ENCODE measurements at places on chromosomes 5 and 9.
A peak's percentile ranks its signal among the peaks of the same experiment; 100 is the strongest.

- DNase-seq = no peak
Measured at GRCh38 chr5:92581690-92582089, 999.3 kb downstream of the NR2F1-AS1 start.

DNA sequence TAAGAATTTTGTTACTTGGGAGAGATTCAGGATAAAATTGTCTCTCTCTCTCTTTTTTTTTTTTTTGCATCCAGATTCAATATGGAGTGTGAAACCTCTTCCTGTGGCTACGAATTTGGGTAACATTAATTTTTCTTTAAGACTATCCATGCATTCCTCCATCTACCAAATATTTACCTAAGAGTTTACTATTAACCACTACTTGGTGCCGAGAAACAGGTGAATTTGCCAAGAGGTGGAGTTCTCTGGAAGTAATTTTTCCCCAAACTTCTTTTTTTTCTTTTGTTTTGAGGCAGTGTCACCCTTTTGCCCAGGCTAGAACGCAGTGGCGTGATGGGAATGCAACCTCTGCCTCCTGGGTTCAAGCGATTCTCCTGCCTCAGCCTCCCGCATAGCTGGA lies 206.3 kb upstream of the VLDLR start:
- DNase-seq = no peak

GRCh38 chr5:73844165-73844564 lies 218.2 kb downstream of the ARHGEF28 start:
- no peak for DNase-seq

DNA sequence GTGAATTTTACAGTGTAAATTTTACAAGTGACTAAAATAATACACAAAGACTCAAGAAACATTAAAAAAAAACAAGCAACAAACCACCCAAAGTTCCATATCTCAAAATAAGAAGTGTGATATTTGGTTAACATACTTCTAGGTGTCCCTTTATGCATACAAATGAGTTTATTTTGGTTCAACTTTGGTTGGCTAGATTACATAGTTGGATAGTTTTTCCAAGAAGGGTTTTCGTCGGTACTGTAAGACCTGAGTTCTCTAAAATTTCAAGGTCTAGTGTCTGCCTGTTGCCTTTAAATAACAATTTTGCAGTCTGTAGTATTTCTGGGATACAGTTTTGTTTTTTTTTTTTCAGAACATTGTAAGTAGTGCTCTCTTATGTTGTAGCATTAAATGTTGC lies 58.8 kb upstream of the JAK2 start:
- no peak for DNase-seq

DNA sequence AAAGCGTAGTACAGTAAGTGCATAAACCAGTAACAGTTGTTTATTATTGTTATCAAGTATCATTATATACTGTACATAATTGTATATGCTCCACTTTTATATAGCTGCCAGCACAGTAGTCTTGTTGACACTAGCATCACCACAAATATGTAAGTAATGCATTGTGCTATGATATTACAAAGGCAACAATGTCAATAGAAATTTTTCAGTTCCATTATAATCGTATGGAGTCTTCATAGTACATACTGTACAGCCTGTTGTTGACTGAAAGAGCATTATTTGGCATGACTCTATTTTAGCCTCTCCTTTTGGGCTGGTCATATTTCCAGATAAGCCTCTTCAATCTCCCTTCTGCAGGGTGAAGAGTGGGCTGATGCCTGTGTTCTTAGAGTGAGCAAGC lies 40.4 kb downstream of the CFAP95 start:
- no peak for DNase-seq

- DNase-seq = no peak
Measured at GRCh38 chr9:20570756-20571155, 51.5 kb downstream of the MLLT3 start.

DNA sequence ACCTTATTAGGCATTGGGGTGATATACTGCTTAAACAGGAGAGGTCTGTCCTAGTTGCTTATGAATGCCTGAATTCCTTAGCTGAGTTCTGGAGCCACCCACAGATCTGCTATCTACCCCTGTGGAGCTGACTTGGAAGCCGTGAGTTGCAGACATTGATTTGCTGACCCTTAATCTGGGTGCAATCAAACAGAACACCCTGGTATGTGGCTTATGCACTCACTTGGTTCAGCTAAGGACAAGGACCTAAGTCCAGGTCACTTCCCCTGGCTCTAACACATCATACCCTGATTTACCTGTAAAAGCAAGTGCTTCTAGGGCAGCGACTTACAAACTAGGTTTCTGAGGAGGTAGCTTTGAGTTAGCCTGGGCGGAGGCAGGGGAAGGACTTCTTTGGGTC lies 41.6 kb upstream of the TLR4 start:
- DNase-seq = no peak

- DNase-seq = no peak
Measured at GRCh38 chr5:38426986-38427950, 129.2 kb downstream of the LIFR start.

GRCh38 chr5:83721953-83722901 lies 1.6 kb upstream of the HAPLN1 start:
- peak; percentile 19 for DNase-seq

GRCh38 chr9:117302487-117302886 lies 112.4 kb downstream of the ASTN2 start:
- DNase-seq = no peak

- no peak for DNase-seq
Measured at GRCh38 chr5:169300468-169301385, at the start of gene SLIT3. TSS of gene SLIT3 (minus strand) at chr5:169301139. CDS start at chr5:169300709, 430 bp downstream.

- no peak for DNase-seq
Measured at GRCh38 chr5:141155540-141156374, 5.9 kb downstream of the PCDHB6 start.

DNA sequence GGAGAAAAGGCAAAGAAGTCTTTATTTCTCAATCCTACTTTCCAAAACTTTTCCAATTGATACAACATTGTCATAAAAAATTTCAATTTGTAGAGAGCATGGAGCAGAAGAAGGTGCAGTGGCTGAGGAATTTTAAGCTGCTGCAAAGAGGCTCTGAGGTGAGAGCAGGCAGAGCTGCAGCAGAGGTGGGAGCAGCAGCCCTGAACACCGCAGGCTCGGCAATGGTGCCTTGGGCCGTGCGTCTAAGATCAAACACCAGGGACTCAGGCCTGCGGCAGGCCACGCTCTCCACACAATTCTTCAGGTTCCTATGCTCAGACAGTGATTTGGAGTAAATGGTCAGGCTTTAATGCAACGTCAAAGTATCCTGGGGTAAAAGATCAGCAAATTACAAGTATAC lies 46.3 kb downstream of the SIL1 start:
- no peak for DNase-seq

DNA sequence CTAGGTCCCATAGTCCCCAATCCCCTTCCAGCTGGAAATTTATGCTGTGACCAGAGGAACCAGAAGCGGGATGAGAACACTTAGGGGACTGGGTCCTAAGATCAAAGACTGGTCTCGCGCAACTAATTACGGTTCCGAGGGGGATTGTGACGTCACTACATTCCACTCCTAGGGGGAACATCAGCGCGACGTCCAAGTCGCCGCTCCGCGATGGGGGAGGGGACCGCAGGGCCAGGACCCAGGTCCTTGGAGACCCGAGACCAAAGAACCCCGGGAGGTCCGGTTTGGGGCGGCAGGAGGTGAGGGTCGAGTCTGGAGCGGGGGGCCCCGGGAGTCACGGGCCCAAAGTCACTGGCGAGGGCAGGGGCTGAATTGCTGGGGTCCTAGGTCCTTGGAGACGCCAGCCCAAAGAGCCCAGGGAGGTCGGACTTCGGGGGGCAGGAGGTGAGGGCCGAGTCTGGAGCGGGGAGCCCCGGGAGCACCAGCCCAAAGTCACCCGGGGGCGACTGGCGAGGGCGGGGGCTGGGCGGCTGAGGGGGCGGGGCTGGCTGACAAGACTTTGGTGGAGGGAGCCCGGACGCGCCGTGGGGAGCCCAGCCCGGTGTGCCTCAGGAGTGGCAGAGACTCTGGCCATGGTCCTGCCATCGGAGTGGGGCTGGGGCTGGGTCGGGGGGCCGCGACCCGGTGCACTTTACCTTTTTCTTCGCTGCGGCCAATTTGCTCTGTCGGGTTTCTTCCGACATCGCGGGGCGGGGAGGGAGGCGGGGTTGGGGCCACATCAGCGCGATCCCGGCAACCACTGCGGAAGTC lies at the start of gene GOLGA2:
TSS of gene GOLGA2 (minus strand) at position 810 of the 810 bp plus-strand sequence. CDS start at position 779, 31 bp downstream.
- DNase-seq = no peak

GRCh38 chr5:142143878-142144277 lies 35.3 kb downstream of the NDFIP1 start:
- peak; percentile 2 for DNase-seq

- no peak for DNase-seq
Measured at GRCh38 chr9:7606591-7606990, 193.0 kb downstream of the DMAC1 start.

DNA sequence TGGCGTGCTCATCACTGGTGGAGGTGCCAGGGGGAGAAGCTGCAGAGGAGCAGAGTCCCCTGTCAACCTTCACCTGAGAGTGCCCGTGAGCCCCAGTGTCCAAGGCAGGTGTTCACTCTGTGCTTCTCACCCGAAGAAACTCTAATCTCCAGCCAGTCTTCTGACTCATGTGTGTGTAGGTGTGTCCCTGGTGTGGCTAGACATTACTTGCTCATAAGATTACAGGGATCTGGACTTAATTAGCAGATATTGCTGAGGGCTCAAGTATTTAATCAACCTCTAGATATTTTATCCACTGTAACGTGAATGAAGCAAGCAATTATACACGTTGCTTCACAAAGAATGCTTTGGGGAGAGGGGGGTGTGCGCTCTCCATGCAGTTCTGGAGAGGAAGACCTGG lies 72.5 kb downstream of the MED10 start:
- no peak for DNase-seq

- DNase-seq = peak; percentile 54
Measured at GRCh38 chr9:136625101-136626065, 37.3 kb upstream of the EGFL7 start.

DNA sequence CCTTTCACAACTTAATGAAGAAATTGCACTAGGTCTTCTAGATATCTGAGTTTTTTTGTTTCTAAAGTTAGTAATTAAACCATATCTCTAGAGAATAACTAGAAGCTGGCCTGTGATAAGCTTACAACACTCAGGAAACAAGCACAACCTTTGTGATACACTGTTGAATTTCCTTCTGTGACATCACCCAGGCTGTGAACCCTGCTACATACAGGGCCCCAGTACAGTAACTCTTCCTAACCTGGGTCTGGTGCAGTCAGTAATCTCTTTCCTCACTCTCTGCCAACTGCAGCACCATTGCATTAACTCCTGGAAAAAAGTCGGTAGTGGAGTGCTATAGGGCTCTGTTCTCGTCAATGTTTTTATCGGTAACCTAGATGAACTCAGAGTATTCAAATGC lies 10.6 kb upstream of the IGFBPL1 start:
- no peak for DNase-seq

DNA sequence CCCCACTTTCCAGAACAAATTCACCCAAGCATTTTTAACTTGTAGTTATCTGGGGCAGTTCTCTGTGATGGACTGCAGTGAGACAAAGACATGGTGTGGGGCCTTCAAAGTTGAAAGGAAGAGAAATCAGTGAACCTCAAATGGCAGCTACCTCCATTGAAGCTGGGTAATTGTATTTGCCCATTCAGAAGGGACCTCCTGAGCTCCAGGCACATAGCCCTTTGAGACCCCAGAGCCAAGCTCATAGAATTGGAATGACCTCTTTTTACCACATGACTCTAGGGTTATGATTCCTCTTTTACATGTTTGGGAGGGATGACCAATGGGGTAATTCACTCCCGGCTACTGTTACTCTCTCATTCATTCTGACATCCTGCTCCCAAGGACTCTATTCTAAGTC lies 368.4 kb upstream of the ITGA1 start:
- DNase-seq = no peak

DNA sequence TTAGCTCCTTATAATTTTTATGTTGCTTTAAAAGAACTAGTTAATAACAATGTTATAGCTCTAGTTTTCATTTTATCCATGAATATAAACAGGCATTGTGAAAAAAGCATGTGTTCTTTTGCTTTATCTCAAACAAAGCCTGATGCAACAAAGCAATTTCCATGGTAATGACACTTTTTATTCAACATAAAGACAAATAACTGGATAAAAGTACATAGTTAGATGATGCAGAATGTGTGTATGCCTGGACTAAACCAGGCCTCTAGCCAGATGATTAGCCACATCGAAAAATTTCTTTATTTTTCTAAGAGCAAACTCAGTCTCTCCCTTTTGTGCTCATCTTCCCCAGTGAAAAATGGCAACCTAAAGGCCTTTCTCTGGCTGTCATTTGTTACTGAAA lies 125.6 kb upstream of the TARS1 start:
- DNase-seq = no peak

GRCh38 chr5:83342465-83342864 lies 129.1 kb upstream of the VCAN start:
- no peak for DNase-seq

DNA sequence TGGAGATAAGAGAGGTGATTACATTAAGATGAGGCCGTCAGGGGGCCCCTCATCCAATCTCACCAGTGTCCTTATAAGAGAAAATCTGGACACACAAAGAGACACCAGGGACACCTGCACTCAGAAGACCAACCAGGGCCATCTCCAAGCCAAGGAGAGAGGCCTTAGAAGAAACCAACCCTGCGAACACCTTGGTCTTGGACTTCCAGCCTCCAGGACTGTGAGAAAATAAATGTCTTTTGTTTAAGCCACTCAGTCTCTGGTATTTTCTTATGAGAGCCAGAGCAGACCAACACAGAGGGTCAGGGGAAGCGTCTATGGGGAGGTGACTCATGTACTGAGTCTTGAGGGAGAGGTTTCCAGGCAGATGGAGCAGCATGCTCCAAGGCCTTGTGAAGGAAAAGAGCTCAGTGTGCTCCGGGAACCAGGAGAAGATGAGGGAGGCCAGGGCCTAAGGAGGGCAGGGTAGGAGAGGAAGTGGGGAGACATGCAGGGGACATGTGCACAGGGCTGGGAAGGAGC lies 5.4 kb downstream of the PHYKPL start:
- DNase-seq = no peak

DNA sequence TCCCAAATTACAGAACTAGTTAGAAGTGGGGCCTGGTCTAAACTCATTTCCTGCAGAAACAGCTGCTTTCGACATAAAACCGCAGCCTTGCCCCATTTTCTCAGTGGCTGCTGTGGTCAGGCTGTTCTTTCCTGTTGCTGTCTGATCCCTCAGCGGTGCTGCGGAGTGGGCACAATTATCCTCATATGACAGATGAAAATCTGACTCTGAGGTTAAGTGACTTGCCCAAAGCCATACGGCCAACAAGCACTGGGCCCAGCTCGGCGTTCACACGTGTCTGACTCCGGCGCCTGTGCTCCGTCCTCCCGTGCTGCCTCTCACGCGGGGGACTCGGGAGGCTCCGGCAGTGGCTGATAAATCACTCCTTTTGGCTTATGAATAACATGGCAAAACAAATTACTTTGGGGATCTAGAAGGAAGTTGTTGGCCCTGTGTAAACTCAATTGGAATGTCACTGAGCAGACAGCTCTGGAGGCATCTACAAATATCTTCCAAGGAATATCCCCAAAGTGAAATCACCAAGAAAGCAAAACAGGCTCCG lies 142.6 kb upstream of the LMX1B start:
- DNase-seq = no peak

DNA sequence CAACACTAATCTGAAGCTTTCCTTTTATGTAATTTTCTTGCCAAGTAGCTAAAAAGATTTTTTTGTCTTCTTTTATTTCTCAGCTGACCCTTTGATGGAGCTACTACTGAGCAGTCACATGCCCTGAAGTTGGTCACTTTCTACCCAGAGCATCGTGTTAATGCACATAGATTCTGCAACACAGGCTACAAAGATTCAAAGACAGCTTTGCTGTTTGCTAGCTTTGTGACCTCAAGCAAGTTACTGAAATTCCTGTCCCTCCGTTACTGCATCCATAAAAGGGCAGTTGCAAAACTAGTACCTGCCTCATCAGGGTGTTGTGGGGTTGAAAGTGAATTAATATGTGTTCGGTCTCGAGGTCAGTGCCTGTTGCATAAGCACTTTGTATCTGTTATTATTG lies 179.9 kb downstream of the GAS1 start:
- no peak for DNase-seq

Measured in NCI-H1694 (cell line).